ENCODE measurements at places on chromosomes 5 and 9. TPM values are rescaled to one million over a fixed set of nuclear protein-coding genes. Genes with fewer than 3 reads are reported as not detected.

DNA sequence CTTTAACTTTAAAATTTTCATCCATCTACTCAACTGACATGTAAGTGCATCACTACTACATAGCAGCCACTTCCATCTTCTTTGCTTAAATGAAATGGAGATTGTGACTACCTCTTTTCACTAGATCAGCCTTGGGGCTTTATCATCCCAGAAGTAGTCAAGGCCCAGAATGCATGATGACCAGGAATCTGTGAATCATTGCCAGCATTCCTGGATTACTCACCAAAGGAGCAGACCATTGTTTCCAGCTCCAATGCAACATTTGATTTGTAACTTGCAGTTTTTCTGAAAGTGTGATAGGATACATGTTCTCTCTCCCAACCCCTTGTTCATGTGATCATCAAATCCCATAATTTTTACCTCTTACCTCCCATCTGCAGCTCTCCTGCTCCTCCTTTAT, 65.1 kb downstream of the PLPPR1 start:
- DNase-seq = no peak
- no peak overlapping the region for H3K27ac ChIP-seq
- H3K27me3 ChIP-seq = no peaks in the 10 kb centered on the region
- H3K4me1 ChIP-seq = no peaks in the 10 kb centered on the region
- H3K36me3 ChIP-seq = no peaks in the 10 kb centered on the region

DNA sequence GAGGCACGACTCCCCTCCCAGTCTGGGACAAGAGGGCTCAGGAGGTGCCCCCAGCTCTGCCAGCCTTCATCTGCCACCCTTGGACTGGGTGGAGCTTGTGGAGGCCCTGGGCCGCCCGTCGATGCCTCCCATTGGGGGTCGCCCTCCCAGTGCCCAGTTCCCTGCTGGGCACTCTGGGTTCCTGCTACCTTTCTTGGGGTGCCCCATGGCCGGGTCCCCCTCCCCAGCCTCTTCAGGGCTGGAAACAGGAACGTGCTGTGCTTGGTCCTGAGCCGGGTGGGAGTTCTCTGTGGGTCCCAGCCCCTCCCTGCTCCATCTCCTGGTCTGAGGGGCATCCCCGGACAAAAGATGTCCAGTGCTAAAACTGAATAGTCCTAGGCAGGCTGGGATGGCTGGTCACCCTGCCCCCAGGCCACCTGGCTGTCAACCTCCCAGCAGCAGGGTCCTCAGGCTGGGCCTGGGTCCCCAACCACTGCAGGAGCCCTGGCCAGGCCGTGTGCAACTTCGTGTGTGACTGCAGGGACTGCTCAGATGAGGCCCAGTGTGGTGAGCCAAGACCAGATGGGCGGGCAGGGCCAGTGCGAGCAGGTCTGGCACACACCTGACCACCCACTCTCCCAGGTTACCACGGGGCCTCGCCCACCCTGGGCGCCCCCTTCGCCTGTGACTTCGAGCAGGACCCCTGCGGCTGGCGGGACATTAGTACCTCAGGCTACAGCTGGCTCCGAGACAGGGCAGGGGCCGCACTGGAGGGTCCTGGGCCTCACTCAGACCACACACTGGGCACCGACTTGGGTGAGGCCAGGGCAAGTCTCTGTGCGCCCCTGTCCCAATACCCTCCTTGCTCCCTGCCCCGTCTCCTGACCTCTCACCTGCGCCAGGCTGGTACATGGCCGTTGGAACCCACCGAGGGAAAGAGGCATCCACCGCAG, 784 bp downstream of the MAMDC4 start:
- H3K36me3 ChIP-seq = peaks cover 11% of the 10 kb centered on the region
- H3K27me3 ChIP-seq = no peaks in the 10 kb centered on the region
- peaks cover 18% of the 10 kb centered on the region for H3K4me1 ChIP-seq

- no peak overlapping the region for H3K4me3 ChIP-seq
- no peaks in the 10 kb centered on the region for H3K4me1 ChIP-seq
- H3K27ac ChIP-seq = no peak overlapping the region
- H3K27me3 ChIP-seq = no peaks in the 10 kb centered on the region
- no peak for DNase-seq
- H3K36me3 ChIP-seq = no peaks in the 10 kb centered on the region
Observed at GRCh38 chr9:5551368-5552150, 41.2 kb downstream of the PDCD1LG2 start.

DNA sequence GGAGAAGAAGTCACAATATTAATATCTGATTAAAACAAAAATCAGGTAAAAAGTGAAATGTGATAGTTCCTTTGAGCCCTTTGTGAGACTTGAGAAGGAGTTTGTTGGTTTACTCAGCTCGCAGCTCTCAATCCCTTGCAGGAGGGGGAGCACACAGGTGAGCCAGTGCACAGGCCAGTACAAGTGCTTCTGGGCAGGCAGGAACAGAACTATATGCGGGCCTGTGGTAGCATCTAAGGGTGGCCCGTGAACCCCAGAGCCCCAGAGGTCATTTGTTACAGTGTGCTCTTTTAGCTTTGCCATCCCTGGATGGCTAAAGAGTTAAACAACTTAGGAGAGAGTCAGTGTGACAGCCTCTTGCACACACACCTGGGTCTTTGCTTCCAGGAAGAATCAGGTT, 215.3 kb upstream of the EDIL3 start:
- H3K27ac ChIP-seq = no peak overlapping the region
- no peaks in the 10 kb centered on the region for H3K27me3 ChIP-seq
- H3K36me3 ChIP-seq = no peaks in the 10 kb centered on the region
- no peaks in the 10 kb centered on the region for H3K4me1 ChIP-seq
- no peak overlapping the region for H3K4me3 ChIP-seq

GRCh38 chr5:132214491-132214890, 13.2 kb downstream of the P4HA2 start:
- H3K27me3 ChIP-seq = no peaks in the 10 kb centered on the region
- H3K27ac ChIP-seq = peak overlapping the region; percentile 87
- peaks cover 32% of the 10 kb centered on the region for H3K36me3 ChIP-seq
- H3K4me1 ChIP-seq = peaks cover 26% of the 10 kb centered on the region
- no peak for DNase-seq

- no peaks in the 10 kb centered on the region for H3K4me1 ChIP-seq
- DNase-seq = no peak
- no peaks in the 10 kb centered on the region for H3K27me3 ChIP-seq
- no peaks in the 10 kb centered on the region for H3K36me3 ChIP-seq
- H3K4me3 ChIP-seq = no peak overlapping the region
Observed at GRCh38 chr9:91582181-91582580, 158.5 kb upstream of the NFIL3 start.

DNA sequence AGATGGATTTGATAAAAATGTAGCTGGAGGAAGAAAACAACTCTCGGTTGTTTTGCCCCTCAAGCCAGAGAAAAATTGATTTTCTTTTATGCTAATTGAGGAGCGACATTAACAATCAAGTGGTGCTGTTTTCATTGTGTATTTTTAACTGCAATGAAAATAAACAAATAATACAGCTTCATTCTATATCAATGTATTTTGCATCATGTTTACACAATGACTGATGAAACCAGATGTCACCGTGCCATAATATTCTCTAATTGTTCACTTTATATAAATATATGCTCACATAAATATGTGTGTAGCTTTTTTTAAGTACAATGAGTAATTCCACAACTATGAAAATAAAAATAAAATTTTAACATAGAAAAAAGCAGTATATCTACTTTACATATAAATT, 139.0 kb upstream of the PRDM9 start:
- no peak overlapping the region for H3K4me3 ChIP-seq
- DNase-seq = no peak
- H3K4me1 ChIP-seq = no peaks in the 10 kb centered on the region
- H3K27ac ChIP-seq = no peak overlapping the region

- H3K27ac ChIP-seq = no peak overlapping the region
- H3K4me1 ChIP-seq = peaks cover 27% of the 10 kb centered on the region
- no peak overlapping the region for H3K4me3 ChIP-seq
- no peak for DNase-seq
Observed at GRCh38 chr5:177353093-177353492, 1.6 kb upstream of the LMAN2 start.

GRCh38 chr5:80763873-80764647, 109.3 kb upstream of the DHFR start:
- no peaks in the 10 kb centered on the region for H3K27me3 ChIP-seq
- no peaks in the 10 kb centered on the region for H3K36me3 ChIP-seq
- no peaks in the 10 kb centered on the region for H3K4me1 ChIP-seq

DNA sequence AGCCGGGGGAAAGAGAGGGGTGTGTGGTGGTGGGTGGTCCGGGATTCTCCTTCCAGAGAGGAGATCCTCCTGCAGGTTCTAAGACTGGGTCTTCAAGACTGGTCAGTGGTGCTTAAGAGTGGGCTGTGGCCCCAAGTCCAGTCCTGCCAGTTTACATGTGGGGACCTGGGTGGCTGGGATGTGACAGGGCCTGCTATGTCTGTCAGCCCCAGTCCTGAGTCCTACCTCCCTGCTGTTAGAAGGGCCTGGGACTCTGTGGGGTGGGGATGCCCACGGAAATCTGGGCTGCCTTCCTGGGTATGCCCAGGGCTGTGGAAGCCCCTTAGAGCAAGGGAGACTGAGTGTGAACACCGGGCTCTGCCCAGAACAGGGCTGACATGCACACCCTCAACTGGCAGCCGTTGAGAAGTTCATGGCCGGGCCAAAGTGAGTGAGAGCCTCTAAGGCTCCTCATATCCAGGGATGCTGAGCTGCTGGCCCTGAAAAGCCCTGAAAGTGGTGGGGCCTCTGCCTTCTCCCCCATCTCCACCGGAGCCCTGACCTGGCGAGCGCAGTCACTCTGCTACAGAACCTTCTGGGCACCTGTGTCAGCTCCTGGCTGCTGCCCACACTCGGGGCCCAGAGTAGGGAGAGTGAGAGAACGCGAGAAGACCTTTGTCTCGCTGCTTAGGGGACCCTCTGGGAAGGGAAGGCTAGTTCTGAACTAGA, 1.7 kb downstream of the PHF2 start:
- H3K36me3 ChIP-seq = no peaks in the 10 kb centered on the region
- peak overlapping the region; percentile 86 for H3K4me3 ChIP-seq
- peak overlapping the region; percentile 96 for H3K27ac ChIP-seq
- DNase-seq = no peak
- no peaks in the 10 kb centered on the region for H3K27me3 ChIP-seq

DNA sequence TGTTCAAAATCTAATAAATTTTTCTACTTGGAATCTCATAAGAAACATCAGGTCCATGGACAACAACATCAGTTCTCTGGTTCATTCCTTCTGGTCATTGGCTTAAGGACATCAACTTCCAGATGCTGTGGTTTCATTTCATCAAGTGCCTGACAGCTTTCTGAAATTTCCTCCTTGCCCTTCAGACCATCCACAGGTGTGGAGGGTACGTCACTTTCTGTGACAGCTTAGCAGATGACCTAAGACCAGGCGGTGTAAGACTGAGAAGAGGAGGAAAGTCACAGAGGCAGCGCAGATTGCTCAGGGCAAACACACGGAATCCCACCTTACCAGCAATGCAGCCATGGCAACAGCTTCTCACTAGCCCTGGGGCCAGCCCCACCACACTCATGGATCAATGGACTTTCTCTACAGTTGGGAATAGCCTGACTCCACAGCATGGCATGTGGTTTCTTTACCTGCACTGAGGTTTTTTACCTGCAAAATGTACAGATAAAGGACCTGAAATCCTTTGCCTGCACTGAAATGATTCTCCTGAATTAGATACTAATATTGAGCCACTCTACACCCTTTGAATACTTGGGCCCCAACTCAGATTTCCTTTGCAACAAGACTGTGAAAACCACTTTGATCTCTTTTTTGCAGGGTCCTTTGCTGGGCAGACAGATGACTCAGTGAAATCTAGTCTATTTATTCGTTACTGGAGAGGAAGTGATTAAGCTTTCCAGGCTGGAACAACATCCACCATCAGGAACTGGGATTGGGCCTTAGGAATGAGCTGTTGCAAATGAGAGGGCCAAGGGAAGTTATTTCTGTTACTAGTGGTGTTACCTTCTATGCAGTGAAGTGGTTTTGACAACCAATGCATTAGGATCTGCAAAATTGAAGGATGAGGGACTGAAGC, 26.9 kb downstream of the TICAM2 start:
- peaks cover 15% of the 10 kb centered on the region for H3K4me1 ChIP-seq
- DNase-seq = no peak
- peaks cover 7% of the 10 kb centered on the region for H3K36me3 ChIP-seq
- no peaks in the 10 kb centered on the region for H3K27me3 ChIP-seq
- no peak overlapping the region for H3K4me3 ChIP-seq

GRCh38 chr9:16401701-16402100, 468.8 kb downstream of the BNC2 start:
- H3K4me3 ChIP-seq = no peak overlapping the region
- no peak overlapping the region for H3K27ac ChIP-seq
- no peak for DNase-seq
- H3K27me3 ChIP-seq = no peaks in the 10 kb centered on the region
- H3K4me1 ChIP-seq = no peaks in the 10 kb centered on the region
- H3K36me3 ChIP-seq = no peaks in the 10 kb centered on the region

DNA sequence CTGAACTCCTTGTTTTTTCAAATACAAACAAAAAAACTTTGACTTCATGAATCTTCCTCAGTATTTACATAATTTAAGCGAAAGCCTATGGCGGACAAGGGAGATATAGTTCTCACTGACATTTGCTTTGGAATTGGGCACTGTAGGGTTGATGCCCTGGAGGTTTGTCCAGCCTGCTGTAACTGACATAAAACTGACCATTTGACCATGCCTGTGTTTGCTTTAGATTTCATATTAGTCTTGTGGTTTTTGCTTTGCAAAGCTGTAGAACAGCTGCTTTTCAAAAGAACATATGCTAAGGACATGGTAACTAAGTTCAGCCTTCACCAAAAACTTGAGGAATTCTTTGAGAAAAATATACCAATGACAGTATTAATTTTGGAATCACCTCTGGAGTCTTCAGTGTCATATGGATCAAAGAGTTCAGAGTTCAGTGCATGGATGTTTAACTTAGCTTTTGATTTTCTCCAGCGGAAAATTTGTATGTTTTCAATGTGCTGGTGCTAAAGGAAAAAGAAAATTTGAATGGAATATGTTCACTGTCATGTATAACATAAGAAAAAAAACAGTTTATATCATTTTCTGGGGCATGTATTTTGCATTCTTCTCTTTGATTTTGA, 1013.1 kb downstream of the NR2F1-AS1 start:
- no peaks in the 10 kb centered on the region for H3K4me1 ChIP-seq
- no peak overlapping the region for H3K27ac ChIP-seq
- no peak overlapping the region for H3K4me3 ChIP-seq
- no peaks in the 10 kb centered on the region for H3K27me3 ChIP-seq

DNA sequence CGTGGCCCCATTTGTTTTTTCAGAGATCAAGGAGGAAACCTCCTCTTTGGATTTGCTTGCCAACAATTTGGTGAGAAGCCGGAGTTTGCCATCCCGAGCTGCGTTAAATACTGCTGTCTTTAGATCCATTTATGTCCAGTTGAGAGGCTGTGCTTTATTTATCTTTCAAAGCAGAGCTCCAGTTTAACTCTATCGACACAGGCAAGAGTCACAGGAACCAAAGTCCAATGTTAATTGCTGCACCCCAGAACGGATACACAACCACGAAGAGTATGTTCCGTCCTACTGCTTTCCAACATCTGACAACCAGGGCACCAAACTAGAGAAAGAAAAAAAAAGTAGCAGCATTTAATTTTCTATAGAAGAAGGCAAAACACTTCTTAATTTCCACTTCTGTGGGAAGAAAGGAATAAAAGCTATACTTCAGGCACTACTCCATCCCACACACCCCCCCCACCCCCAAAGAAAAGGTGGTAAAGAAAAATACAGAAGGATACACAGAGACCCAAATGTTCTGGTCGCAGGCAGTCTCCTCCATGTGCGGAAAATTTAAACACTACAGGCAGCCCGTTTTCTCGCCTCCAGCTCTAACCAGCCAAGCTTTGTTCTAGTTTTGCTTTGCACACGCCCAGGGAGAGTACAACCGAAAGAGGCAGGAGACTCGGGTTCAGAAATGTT, 1.1 kb downstream of the FEM1C start:
- no peaks in the 10 kb centered on the region for H3K27me3 ChIP-seq
- peaks cover 52% of the 10 kb centered on the region for H3K4me1 ChIP-seq
- peak overlapping the region; percentile 95 for H3K4me3 ChIP-seq
- H3K27ac ChIP-seq = peak overlapping the region; percentile 99

Gene ENTPD2
- total RNA-seq = 0.66 TPM

Gene PCDHGA8
- 9.4 TPM for total RNA-seq

Gene TIGD6
- total RNA-seq = 2.8 TPM

Gene DOK3
- total RNA-seq = 0.74 TPM

Gene SOX30
- total RNA-seq = not detected

Gene KDM3B
- total RNA-seq = 37.8 TPM

Measured in heart right ventricle (tissue), 16 donors.